ENCODE measurements at places on chromosomes 6 and 20.

DNA sequence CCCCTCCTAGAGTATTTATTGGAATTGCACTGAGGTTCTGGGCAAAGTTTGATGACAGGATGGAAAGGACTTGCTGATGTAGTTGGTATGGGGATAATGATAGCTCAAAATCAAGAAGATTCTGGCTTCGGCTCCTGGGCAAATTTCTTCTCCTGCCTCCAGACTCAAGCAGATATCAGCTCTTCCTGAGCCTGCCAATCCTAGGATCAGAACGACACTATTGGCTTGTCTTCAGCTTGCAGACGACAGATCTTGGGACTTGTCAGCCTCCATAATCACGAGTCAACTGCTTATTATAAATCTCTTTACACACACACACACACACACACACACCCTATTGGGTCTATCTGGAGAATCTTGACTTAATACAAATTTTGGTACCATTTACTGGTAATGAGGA is 131.1 kb downstream of the PREX1 start:
- DNase-seq, result no peak

DNA sequence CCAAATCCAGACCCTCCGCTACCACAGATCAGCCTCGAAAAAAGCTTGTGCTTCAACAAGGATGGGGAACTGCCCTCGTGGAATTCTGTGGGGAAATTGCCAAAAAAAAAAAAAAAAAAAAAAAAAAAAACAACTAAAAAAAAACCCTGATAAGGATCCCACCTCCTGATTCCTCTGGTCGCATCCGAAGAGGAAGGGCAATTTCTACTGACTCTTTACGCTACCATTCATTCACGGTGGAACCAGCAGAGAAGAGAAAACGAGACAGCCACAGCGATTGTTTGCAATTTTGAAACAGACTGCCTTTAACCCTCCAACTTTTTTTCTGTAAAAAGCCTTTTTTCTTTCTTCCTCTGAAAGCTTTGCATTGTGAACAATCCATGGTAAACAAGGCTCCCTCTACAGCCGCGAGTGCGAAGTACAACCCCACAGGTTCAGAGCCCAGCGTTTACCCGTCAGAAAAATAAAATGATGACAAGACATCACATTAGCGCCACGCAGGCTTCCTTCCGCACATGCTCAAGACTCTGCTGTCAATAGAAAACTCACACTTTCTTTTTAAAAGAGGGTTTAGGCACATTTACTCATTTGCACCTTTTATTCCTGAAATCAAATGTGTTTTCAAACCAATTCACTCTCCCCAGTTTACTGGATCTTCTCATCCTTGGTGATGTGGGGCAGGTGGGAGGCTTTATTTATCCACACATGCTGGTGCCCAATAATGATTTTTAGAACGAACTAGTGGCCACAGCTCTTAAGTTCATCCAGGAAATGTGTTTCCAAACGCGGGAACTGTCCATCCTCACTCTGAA is 100.0 kb downstream of the NOL4L start:
- peak; percentile 81 for DNase-seq

- no peak for DNase-seq
These were observed 18.4 kb upstream of the AKAP7 start for GRCh38 chr6:131116755-131117360.

DNA sequence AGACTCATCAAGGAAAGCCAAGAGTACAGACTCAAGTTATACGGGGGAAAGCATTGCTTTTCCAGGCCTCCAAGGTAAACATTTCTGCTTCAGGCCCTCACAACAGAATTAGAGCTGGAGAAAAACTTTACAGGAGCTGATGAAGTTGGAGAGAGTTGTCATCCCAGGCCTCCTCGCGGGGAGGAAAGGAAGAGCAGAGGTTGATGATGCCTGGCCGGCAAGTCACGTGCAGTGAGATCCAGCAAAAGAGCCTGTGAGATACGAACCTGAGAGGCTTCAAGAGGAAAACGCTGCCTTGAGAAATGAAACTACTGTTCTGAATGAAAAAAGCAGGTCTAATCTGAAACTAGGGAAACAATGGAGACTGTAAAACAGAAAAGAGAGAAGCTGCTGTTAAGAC is 122.9 kb downstream of the FAM120B start:
- no peak for DNase-seq

- DNase-seq, result no peak
These were observed 4.8 kb downstream of the MUC21 start for GRCh38 chr6:30988209-30988825.

GRCh38 chr20:13149371-13150105 is 71.5 kb upstream of the ISM1 start:
- no peak for DNase-seq

DNA sequence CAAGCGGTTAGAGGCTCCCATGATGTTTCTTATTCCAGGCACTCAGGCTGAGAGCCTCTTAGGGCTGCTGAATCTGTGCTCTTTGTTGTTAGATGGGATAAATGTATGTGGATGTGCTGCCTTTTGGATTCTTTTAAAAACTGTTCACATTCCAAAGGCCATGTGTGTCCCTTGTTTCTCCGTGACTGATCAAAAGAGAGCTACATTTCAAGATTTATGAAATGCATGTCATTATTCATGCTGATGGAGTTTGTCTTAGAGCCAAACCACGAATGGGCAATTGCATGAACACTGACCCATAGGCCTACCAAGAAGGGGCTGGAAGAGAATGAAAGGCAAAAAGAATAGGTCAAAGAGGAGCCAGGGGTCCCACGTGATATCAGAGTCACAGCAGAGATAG is 104.9 kb upstream of the TSHZ2 start:
- no peak for DNase-seq

DNA sequence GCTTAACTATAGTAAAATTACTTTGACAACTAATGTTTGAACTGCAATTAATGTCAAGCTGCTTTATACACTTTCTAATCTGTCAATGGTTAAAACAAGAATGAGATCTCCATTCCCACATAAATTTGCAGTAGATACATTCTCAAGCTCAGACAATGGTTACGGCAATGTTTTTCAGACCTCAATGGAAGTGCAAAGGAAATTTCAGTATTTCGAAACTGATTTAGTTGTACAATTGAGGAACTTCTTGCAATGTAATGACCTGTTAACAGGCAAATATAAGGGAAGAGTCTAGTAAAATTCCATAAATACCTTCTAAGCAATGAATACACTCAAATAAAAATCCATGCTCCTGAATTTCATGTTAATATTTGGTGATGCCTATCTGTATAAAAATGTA is 94.7 kb downstream of the ADTRP start:
- no peak for DNase-seq

- peak; percentile 47 for DNase-seq
These were observed 44.9 kb upstream of the SUPT3H start for GRCh38 chr6:45422503-45423110.

- DNase-seq, result no peak
These were observed 35.3 kb downstream of the RALGAPA2 start for GRCh38 chr20:20677186-20677585.

DNA sequence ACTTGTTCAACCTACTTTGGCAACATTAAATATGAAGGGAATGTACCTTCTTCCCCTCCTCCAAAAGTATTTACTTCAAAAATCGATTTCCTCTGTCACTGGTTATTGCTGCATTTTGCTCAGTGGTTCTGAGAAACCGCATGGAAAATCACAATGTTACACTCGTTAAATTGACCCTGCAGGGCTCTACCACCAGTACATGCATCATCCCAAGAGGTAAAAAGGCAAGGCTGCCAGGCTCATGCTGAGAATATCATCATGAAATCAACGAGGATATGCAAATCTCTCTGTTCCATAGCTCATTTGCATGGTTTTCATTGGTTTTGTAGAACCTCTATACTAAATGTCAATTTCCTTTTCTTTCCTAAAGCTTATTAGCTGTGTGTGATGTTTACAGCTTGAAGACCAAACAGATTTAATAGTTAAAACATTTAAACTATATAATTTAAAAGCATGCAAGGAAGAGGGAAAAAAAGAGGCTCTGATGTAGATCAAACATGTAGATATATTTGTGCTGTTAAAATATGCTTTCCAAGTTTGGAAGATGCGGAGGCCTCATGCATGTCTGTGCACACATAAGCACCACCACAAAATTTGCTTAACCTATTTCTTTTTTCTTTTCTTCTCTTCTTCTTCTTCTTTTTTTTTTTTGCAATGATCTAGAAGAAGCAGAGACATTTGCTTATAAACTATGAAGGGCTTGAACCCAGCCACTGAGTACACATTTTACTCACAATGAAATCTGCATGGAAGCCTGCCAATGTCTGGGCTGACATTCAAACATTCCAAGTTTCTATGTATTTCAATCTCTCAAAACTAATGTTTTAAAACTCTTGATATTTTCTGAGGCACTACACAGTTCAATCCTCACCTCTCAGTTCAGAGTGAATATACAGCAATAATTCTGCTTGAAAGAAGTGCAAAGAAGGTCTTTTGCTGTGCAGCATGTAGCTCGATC is 194.0 kb downstream of the GMPR start:
- peak; percentile 51 for DNase-seq

DNA sequence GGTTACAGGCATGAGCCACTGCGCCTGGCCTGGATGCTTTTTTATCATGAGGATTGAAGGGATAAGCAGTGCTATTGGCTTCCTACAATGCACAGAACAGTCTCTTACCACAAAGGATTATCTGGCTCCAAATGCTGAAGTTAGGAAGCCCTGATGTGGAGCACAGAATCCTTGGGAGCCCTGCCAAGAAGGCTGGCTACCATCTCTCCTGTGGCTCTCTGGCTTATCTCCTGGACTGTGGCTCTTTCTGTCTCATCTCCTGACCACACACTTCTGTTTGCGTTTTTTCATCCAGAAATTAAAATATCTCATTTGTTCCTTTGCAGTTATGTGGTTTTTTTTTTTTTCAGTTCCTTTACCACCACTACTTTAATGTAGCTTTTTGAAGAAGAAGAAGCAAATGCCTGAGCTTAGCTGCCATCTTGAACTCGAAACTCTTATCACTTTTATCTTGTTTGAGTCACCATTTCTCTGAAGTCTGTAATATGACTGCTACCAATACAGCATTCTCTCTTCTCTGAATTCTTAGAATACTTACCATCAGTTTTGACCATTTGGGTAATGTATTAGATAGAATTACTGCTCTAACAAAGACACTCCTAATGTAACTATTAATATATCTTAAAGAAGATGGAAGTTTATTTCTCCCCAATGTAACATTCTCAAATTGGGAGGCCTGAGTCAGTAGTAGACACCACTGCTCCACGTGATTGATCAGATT is 1044.7 kb downstream of the KIF16B start:
- DNase-seq, result no peak

- no peak for DNase-seq
These were observed 111.0 kb downstream of the PLCB4 start for GRCh38 chr20:9179867-9180266.

DNA sequence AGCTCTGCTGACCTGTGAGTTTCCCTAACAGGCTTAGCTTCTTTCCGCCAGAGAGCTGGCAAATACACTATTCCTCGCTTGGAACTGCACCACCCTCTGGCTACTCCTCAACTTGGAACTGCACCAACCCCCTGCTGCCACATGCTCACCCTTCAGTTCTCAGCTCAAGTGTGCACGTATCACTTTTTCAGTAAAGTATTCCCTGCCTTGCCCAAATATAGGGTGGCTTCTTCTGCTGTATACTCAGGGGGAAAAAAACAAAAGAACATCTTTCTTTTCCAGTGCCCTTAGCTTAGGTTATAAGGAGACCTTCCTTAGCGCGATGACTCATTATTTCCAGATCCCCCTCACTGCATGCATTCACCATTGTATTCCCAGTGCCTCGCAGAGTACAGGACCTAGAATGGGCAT is 21.2 kb downstream of the GNAS-AS1 start:
- DNase-seq, result peak; percentile 46

- DNase-seq, result no peak
These were observed 42.6 kb upstream of the ZNFX1 start for GRCh38 chr20:49320460-49320859.

- no peak for DNase-seq
These were observed 206.3 kb downstream of the UNC5CL start for GRCh38 chr6:40832691-40833090.

- no peak for DNase-seq
These were observed 103.8 kb downstream of the KHDC1L start for GRCh38 chr6:73121421-73121993.

GRCh38 chr6:142356201-142356883 is 54.5 kb downstream of the ADGRG6 start:
- no peak for DNase-seq

DNA sequence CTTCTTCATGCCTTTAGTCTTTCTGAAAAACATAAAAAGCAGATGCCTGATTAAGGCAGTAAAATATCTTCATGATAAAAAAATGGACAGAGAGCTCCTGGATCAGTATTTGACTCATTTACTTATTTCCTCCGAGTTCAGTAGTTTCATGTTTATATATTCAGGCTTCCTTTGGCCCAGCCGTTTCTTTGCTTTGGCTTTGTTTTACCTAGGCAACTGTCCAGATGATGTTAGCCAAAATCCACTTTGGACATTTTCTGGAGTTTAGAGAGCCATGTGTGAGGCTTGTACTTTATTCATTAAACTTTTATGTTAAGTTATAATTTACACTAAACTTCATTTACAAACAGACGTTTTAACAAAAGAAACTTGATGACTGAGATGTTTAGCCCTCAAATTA is 307.1 kb upstream of the RSPO3 start:
- DNase-seq, result no peak

- no peak for DNase-seq
These were observed 106.0 kb downstream of the SH3BGRL2 start for GRCh38 chr6:79737172-79737571.

GRCh38 chr6:110340392-110340965 is 17.7 kb downstream of the METTL24 start:
- DNase-seq, result no peak

DNA sequence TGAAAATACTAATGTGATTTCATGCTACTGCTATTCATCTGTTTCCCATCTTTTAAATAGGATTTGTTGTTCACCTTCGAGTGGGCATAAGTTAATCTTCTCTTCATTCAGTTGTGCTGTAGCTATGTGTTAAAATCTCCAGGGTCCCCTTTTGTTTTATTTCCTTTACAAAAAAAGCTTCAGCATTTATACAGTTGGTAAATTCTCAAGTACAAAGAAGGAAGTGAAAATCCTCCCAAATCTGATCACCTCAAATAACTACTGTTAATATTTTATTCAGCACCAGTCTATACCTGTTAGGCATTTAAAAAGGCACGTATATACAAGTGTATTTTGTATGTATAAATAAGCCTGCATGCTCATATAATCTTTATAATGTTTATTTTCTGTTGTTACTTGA is 251.2 kb downstream of the TMEM242 start:
- no peak for DNase-seq

GRCh38 chr20:40785346-40785745 is 96.3 kb upstream of the MAFB start:
- no peak for DNase-seq

DNA sequence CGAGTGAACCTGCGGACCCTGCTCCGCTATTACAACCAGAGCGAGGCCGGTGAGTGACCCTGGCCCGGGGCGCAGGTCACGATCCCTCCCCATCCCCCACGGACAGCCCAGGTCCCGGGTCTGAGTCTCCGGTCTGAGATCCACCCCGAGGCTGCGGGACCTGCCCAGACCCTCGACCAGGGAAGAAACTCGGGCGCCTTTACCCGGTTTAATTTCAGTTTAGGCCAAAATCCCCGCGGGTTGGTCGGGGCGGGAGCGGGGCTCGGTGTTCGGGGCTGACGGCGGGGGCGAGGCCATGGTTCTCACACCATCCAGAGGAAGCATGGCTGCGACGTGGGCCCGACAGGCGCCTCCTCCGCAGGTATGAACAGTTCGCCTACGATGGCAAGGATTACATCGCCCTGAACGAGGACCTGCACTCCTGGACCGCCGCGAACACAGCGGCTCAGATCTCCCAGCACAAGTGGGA is 46.9 kb upstream of the TRIM26 start:
- peak; percentile 19 for DNase-seq

GRCh38 chr6:80489911-80490635 is 383.6 kb downstream of the BCKDHB start:
- no peak for DNase-seq
